ENCODE measurements at places on chromosomes 4 and X.

- peak; percentile 31 for DNase-seq
Observed at GRCh38 chr4:7322166-7322991, 112.4 kb downstream of the PSAPL1 start.

- DNase-seq: no peak
Observed at GRCh38 chrX:5084279-5084678, 1144.4 kb downstream of the NLGN4X start.

DNA sequence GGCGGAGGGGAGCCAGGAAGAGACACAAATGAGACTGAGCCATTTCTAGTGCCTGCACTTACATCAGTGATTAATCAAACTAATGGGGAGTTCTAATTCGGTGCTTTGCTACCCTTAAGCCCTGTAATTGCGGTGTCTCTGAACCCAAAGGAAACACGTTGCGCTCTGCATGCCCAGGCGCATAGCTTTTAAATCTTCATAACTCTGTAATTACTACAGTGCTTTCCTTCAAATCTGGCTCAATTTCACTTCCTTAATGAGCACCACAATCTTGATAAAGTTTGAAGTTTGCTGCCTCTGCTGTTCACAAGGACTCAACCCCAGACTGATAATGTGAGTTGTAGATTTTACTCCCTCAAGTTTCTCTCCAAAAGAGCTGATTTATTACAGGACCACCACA is 5.7 kb upstream of the NHS start:
- DNase-seq: no peak

DNA sequence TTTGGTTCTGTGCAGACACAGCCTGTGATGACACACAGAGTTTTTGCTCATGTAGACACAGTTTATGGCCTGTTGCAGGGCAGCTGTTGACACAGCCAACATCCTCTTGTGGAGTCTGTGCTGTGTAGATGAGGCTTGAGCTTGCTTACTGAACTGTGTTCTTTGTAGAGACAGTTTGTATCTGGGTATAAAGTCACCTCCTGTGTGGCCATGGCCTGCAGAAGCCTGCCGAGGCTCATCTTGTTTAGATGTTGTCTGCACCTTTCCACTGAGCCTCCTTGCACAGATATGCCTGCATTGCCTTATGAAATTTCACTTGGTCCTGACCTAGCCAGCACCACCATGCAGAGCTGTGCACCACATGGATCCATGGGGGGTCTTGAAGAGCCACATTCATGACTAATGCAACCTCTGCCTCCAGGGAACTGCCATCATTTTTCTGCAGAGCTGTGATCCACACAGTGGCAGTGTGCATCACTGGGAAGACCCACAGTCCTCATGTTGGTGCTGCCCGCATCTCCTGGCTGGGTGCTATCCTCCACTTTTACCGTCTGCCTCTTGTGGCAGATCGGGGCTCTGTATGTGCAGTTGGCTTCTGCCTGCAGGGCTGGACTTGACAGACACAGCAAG is 198.0 kb upstream of the MAMLD1 start:
- DNase-seq: no peak

DNA sequence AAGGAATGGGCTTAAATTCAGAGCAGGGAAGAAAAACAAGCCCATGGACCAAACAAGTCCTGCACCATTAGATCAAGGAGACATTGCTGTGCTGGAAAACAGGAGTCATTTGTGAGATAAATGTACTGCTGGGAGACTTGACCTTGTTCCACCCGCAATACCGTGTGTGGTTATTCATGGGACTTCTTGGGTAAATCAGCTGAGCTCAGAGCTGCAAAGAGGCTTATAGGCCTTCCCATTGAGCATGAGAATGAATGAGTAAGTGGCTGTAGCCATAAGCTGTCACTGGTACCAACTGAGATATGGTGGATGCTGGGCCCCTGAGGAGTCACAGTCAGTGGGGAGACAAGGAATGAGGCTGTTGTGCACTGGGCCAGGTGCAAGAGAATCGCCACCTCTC is 2.3 kb upstream of the CYTL1 start:
- no peak for DNase-seq

- DNase-seq: peak; percentile 90
Observed at GRCh38 chrX:48802089-48802904, 430 bp downstream of the HDAC6 start.

GRCh38 chr4:105061136-105061696 is 85.5 kb upstream of the TET2 start:
- DNase-seq: peak; percentile 11

GRCh38 chrX:109373468-109373867 is 108.4 kb downstream of the GUCY2F start:
- no peak for DNase-seq

- no peak for DNase-seq
Observed at GRCh38 chr4:176868676-176869075, 76.0 kb upstream of the VEGFC start.

DNA sequence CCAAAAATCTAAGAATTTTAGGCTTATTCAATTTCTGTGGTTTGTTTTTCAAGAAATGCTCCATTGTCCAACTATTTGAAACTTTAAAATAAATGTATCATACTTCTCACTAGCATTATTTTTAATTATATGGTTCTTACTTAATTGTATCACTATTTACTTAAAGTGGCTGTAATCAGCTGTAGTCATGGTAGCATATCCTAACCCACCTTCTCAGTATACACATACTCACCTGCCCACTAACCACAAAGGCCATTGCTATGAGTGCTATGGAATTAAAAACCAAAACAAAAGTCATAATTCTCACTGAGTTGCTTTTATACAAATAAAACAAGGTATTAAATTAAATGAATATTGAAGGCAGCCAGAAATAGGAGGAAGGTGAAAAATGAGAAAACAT is 5.0 kb downstream of the FBXO8 start:
- no peak for DNase-seq

DNA sequence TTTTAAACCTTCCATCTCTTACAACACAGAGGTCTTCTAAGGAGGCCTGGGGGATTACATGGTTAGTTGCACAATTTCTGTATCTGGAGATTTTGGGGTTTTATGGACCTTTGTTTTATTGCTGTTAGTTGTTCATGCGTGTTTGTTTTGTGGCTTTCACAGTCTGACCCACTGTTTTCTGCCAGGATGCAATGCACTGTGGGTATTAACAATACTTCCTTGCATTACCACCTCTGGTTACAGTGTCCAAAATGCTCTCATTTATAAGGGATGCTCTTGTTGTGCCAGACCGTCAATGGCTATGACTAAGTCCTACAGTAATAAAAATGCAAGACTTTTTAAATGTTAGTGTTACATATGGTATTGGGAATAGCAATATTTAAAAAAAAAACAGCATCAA is 730.2 kb downstream of the KCTD8 start:
- DNase-seq: no peak

- no peak for DNase-seq
Observed at GRCh38 chr4:1974840-1975239, 33.9 kb downstream of the NELFA start.

DNA sequence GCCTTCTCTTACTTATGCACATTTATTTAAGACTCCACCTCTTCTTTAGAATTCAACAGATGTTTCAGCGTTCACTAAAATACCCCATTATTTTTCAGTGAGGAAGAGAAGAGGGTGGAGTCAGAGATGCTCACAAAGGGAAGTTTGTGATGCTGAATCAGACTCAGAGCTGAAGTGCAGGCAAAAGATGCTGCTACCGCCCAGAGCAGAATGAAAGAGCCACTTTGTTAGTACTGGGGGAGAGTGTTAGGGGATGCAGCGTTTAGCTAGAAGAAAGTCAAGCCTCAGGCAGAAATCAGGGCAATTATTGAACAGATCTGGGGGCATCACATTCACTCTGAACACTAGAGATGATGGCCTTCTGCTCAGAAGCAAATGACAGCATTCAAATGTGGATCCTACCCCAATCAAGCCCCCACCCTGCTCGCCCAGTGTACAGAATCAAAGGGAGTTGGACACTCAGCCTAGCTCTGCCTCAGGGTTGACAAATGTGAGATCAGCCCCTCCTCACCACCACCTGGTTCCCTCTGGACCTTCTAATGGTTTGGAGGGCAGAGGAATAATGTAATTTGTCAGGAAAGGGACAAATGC is 138.3 kb downstream of the UNC5C start:
- no peak for DNase-seq

DNA sequence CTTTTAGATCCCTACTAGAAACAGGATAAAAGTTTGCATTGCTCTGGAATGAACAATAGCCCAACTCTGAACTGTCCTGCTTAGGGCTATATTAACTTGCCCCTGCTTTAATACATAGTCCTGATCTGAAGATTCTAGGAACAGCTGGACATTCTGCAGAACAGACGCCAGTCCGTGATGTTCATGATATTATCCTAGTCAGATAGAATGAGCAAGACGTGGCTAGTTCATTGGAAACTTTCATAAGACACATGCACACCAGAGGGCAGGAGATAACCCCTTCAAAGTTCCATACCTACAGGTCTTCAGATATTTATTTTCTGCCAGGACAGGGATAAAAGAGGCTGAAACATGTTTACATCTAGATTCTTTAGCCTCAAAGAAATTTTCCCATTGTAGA is 75.5 kb upstream of the CLNK start:
- no peak for DNase-seq

DNA sequence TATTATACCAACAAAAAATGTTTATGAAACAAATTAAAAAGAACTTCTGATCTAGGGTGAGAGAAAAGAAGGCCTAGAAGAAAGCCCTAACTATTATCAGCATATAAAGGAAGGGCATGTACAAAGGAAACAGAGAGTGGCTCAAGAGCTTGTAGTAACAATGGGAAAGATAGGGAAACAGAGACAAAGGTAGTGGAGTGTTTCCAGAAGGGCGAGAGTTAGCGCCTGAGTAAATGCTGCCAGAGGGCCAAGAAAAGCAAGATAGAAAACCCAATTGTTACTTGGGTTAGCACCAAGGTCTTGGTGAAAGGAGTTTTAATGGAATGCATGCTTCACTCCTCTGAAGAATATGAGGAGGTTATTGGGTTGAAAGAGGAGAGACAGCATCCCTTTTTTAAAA is 16.5 kb upstream of the MSL3 start:
- no peak for DNase-seq
